ENCODE measurements at places on chromosomes 5 and 9.

- peak; percentile 22 for DNase-seq
Observed at GRCh38 chr5:27315363-27316270, 277.2 kb upstream of the CDH9 start.

- peak; percentile 77 for DNase-seq
Observed at GRCh38 chr9:76646249-76646648, 118.0 kb upstream of the PCA3 start.

DNA sequence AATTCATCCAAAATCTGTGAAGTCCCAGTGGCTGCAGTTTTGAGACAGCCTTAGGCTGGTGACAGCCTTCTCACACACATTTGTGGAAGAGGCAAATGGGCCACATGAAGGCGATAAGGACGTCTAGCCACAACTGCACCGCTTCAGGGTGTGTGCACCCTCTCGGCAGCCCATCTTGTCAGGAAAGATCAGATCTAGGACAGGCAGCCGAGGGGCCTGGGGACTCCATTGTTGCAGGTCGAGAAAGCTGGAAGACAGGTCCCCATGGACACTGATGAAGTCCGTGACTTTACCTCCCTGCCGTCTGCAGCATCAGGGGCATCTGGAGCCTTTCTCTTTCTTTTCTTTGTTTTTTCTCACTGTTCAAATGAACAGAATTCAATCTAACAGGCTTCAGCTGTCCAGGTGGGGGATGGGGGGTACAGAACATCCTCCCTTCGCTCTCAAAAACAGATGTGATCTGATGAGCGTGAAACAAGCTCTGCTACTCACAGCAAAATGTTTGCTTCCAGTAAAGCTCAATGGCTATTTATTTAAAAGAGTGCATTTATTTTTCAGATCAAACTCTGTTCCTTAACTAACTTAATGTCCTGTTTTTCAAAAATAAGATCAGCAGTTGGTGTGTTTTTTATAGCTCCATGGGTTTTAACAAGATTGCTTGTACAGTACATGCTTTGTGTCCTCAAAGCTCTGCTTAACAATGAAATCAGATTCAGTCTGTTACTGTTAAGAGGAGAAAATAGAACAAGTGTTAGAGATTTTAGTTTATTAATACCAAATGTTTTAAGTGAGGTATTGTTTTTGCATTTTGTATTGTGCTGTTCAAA, 111.8 kb upstream of the OTULINL start:
- no peak for DNase-seq

GRCh38 chr5:68405026-68405684, 189.6 kb downstream of the PIK3R1 start:
- no peak for DNase-seq

- DNase-seq: no peak
Observed at GRCh38 chr5:133122711-133123110, 70.9 kb downstream of the HSPA4 start.

GRCh38 chr9:18689921-18690320, 216.0 kb downstream of the ADAMTSL1 start:
- no peak for DNase-seq

DNA sequence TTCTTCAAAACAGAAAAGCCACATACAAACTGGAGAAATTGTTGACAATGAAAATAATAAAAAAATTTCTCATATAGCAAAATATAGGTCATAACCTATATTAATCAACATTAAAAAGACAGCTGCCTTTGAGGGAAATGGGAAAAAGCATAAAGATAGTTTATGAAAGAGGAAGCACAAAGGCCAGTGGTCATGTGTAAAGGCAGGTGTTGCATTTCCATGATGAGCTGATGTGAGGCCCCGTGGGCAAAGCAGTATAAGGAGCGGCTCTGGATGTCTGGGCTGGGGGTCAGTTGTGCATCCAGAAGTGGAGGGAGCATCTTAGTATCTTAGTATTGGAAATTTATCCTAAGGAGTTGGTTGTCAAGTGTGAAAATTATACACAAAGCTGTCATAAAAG, 18.3 kb downstream of the NDUFS6 start:
- DNase-seq: no peak
